ENCODE measurements at places on chromosomes 5 and 9.

DNA sequence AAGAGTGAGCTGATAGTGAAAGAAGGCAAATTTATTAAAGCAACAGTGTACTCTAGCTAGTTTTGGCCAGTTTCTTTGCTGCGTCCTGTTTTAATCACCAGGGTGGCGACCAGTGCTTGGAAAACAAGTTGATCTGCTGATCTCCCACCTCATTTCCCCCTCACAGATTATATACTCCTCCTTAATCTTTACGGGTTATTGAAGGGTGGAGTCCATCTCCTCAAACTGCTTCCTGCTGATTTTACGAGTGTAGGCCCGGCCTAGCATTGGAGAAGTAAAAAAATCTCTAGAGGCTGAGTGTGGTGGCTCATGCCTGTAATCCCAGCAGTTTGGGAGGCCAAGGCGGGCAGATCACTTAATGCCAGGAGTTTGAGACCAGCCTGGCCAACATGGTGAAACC is 14.0 kb upstream of the CFAP95 start:
- DNase-seq: no peak
- H3K36me3 ChIP-seq: no peaks in the 10 kb centered on the region
- no peak overlapping the region for H3K27ac ChIP-seq
- no peak overlapping the region for H3K4me3 ChIP-seq
- H3K27me3 ChIP-seq: peaks cover 7% of the 10 kb centered on the region

- H3K4me1 ChIP-seq: peaks cover 18% of the 10 kb centered on the region
- no peak overlapping the region for H3K27ac ChIP-seq
- peaks cover 3% of the 10 kb centered on the region for H3K27me3 ChIP-seq
- no peak for DNase-seq
- no peak overlapping the region for H3K4me3 ChIP-seq
Measured at GRCh38 chr9:104836235-104836634, 72.3 kb downstream of the NIPSNAP3B start.

DNA sequence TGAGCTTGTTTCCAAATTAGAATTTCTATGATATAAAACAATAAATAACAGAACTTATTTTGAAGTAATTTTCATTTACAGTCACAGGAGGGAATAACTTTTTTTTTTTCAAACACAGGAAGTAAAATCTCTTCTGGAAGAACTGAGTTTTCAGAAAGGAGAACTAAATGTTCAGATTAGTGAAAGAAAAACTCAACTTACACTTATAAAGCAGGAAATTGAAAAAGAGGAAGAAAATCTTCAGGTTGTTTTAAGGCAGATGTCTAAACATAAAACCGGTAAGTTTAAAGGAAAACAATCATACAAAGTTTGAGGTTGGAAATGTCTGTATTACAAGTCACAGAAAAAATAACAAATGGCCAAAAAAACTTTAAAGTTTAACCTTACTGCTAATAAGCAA is 41.6 kb downstream of the RAB14 start:
- no peaks in the 10 kb centered on the region for H3K27me3 ChIP-seq
- H3K36me3 ChIP-seq: peaks cover 53% of the 10 kb centered on the region
- no peak overlapping the region for H3K4me3 ChIP-seq
- no peaks in the 10 kb centered on the region for H3K4me1 ChIP-seq
- no peak for DNase-seq
- no peak overlapping the region for H3K27ac ChIP-seq

- H3K27me3 ChIP-seq: peaks cover 11% of the 10 kb centered on the region
- no peak overlapping the region for H3K4me3 ChIP-seq
Measured at GRCh38 chr9:86721843-86722705, 225.2 kb downstream of the GAS1 start.

- no peaks in the 10 kb centered on the region for H3K36me3 ChIP-seq
- no peak overlapping the region for H3K4me3 ChIP-seq
- H3K27me3 ChIP-seq: peaks cover 3% of the 10 kb centered on the region
- no peak overlapping the region for H3K27ac ChIP-seq
- no peak for DNase-seq
- H3K4me1 ChIP-seq: no peaks in the 10 kb centered on the region
Measured at GRCh38 chr9:69197687-69198086, 23.6 kb downstream of the TJP2 start.

GRCh38 chr9:113399646-113400200 is 1.4 kb downstream of the ALAD start:
- peaks cover 4% of the 10 kb centered on the region for H3K27me3 ChIP-seq
- H3K27ac ChIP-seq: no peak overlapping the region
- DNase-seq: no peak

GRCh38 chr5:7094626-7095025 is 301.3 kb upstream of the ADCY2 start:
- H3K36me3 ChIP-seq: peaks cover 1% of the 10 kb centered on the region
- no peak overlapping the region for H3K27ac ChIP-seq
- peaks cover 16% of the 10 kb centered on the region for H3K27me3 ChIP-seq
- H3K4me3 ChIP-seq: no peak overlapping the region
- no peaks in the 10 kb centered on the region for H3K4me1 ChIP-seq

- no peaks in the 10 kb centered on the region for H3K36me3 ChIP-seq
- no peak overlapping the region for H3K4me3 ChIP-seq
- peaks cover 10% of the 10 kb centered on the region for H3K27me3 ChIP-seq
- no peak for DNase-seq
- no peak overlapping the region for H3K27ac ChIP-seq
Measured at GRCh38 chr5:133356396-133356983, 255.9 kb downstream of the FSTL4 start.

- H3K4me1 ChIP-seq: peaks cover 12% of the 10 kb centered on the region
- no peak overlapping the region for H3K4me3 ChIP-seq
- H3K27ac ChIP-seq: no peak overlapping the region
Measured at GRCh38 chr9:8033794-8034193, 234.2 kb upstream of the DMAC1 start.

DNA sequence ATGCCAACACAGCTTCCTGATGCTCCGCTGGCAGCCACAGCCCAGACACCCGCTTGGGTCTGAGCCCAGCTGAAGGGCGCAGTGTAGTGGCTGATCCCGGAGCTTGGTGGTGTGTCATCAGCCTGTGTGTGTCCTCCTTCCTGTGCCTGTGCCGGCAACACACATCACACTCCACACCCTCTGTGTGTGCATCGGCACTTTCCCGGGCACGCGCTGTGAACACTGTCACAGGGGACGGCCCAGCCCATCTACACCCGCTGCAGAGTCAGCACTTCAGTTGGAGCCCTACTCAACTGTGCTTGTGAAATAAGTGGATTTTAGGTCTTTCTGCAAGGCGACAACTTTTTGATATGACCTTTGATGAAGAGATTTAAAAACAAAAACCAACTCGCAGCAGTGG is 189.4 kb downstream of the IRX2 start:
- peaks cover 12% of the 10 kb centered on the region for H3K27me3 ChIP-seq
- no peak for DNase-seq
- no peaks in the 10 kb centered on the region for H3K36me3 ChIP-seq
- H3K4me3 ChIP-seq: no peak overlapping the region
- H3K27ac ChIP-seq: no peak overlapping the region

DNA sequence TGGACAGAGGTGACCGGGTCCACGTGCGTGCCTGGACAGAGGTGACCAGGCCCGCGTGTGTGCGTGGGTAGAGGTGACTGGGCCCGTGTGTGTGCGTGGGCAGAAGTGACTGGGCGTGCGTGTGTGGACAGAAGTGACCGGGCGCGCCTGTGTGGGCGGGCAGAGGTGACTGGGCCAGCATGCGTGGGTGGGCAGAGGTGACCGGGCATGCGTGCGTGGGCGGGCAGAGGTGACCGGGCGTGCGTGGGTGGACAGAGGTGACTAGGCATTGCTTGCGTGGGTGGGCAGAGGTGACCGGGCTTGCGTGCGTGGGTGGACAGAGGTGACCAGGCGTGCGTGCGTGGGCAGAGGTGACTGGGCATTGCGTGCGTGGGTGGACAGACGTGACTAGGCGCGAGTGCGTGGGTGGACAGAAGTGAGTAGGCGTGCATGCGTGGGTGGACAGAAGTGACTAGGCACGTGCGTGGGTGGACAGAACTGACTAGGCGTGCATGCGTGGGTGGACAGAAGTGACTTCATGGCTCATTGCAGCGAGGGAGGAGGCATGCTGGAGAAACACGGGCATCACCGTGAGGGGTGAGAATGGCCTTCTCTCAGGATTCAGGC is 254.1 kb upstream of the IRX4 start:
- H3K27me3 ChIP-seq: peaks cover 17% of the 10 kb centered on the region
- no peaks in the 10 kb centered on the region for H3K36me3 ChIP-seq

GRCh38 chr5:37391591-37391990 is 12.5 kb downstream of the WDR70 start:
- H3K36me3 ChIP-seq: peaks cover 43% of the 10 kb centered on the region
- no peak for DNase-seq
- H3K4me3 ChIP-seq: no peak overlapping the region
- H3K27me3 ChIP-seq: no peaks in the 10 kb centered on the region
- peak overlapping the region; percentile 55 for H3K27ac ChIP-seq
- no peaks in the 10 kb centered on the region for H3K4me1 ChIP-seq

GRCh38 chr5:135457424-135458071 is 5.4 kb upstream of the TIFAB start:
- peaks cover 52% of the 10 kb centered on the region for H3K27me3 ChIP-seq
- H3K4me1 ChIP-seq: peaks cover 9% of the 10 kb centered on the region
- no peak overlapping the region for H3K4me3 ChIP-seq
- H3K27ac ChIP-seq: no peak overlapping the region
- peak; percentile 78 for DNase-seq
- no peaks in the 10 kb centered on the region for H3K36me3 ChIP-seq

GRCh38 chr5:94388773-94389514 is 229.5 kb downstream of the KIAA0825 start:
- no peak for DNase-seq
- no peaks in the 10 kb centered on the region for H3K27me3 ChIP-seq
- H3K4me1 ChIP-seq: no peaks in the 10 kb centered on the region
- no peak overlapping the region for H3K4me3 ChIP-seq
- H3K27ac ChIP-seq: no peak overlapping the region

- H3K27ac ChIP-seq: no peak overlapping the region
- no peaks in the 10 kb centered on the region for H3K36me3 ChIP-seq
- no peak overlapping the region for H3K4me3 ChIP-seq
- H3K27me3 ChIP-seq: no peaks in the 10 kb centered on the region
Measured at GRCh38 chr9:32200896-32201295, 183.5 kb upstream of the ACO1 start.

- H3K36me3 ChIP-seq: no peaks in the 10 kb centered on the region
- no peak overlapping the region for H3K4me3 ChIP-seq
- peaks cover 4% of the 10 kb centered on the region for H3K27me3 ChIP-seq
- peaks cover 65% of the 10 kb centered on the region for H3K4me1 ChIP-seq
- H3K27ac ChIP-seq: no peak overlapping the region
Measured at GRCh38 chr9:134964271-134965055, 46.8 kb upstream of the FCN1 start.

DNA sequence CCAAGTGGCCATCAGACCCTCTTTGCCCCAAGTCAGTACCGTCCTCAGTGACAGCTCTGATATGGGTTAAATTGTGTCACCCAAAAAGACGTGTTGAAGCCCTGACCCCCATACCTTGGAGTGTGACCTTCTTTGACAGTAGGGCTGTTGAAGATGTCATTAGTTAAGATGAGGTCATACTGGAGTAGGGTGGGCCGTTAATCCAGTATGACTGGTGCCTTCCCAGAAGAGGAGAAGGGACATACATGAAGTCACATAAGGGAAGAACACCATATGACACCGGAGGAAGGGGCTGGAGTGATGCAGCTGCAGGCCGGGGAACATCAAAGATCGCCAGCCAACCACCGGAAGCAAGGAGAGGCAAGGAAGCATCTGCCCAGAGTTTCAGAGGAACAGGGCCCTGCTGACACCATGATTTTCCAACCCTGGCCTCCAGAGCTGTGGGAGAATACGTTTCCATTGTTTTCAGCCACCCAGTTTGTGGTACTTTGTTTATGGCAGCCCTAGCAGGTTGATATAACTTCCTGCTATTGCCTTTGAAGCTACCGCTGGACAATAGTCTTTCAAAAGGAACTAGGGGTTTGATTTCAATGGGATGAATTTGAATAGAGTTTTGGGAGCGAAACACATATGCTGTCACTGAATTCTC is 36.4 kb upstream of the CPEB4 start:
- H3K4me1 ChIP-seq: peaks cover 32% of the 10 kb centered on the region
- no peak overlapping the region for H3K4me3 ChIP-seq
- H3K27me3 ChIP-seq: no peaks in the 10 kb centered on the region
- H3K36me3 ChIP-seq: no peaks in the 10 kb centered on the region
- no peak for DNase-seq
- H3K27ac ChIP-seq: no peak overlapping the region

DNA sequence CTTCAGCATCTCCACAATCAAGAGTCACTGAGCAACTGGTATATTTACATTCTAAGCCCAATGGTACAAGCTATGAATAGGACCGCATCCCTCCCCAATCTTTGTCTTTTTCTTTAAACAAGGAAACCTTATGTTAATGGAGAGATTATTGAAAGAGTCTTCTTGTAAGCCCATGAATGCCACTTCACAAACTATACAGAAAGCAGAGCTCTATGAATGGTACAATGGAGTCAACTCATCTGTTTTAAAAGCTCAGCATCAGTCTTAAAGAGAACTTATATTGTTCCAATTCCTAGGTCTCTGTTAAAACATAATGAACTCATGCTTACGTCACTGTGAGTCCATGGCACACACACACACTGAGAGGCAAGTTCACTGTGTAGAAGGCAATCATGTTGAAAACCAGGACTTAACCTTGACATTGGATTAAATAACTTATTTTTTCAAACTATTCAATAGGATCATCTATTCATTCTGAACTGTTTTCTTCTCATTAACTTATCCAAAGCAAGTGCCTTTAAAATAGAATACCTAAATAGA is 4.5 kb downstream of the NREP start:
- H3K27me3 ChIP-seq: peaks cover 3% of the 10 kb centered on the region
- H3K4me1 ChIP-seq: peaks cover 63% of the 10 kb centered on the region
- no peak for DNase-seq
- H3K27ac ChIP-seq: no peak overlapping the region
- H3K36me3 ChIP-seq: peaks cover 75% of the 10 kb centered on the region

DNA sequence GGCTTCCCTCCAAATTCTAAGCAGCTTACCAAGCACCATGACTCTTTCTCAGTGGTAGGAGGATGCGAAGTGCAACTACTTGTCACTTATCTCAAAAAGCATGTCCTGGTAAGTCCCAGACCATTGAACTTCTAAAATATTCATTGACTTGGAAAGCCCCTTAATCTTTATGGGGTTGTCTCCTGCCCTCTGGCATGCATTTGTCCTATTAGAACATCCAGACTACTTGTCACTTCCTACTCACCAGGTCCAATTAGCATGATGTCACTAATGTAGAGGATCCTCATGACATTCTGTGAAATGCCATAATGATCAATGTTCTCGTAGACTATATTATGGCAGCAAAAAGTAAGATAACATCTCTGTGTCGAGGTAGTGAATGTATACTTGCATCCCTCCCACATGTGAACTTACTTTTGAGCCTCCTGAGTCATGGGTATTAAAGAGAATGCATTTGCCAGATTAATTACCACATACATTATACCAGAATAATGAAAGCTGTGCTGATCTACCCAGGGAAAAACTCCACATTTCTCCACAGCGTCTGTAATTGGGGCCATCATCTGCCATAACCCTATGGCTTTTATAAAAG is 63.5 kb upstream of the RAD23B start:
- peaks cover 42% of the 10 kb centered on the region for H3K4me1 ChIP-seq
- no peaks in the 10 kb centered on the region for H3K27me3 ChIP-seq
- DNase-seq: no peak
- no peak overlapping the region for H3K27ac ChIP-seq
- no peak overlapping the region for H3K4me3 ChIP-seq

All from nephron progenitor cell (in vitro differentiated cells).